ENCODE measurements at places on chromosomes 4 and X.

- DNase-seq = no peak
These were observed 64.3 kb upstream of the TLR2 start for GRCh38 chr4:153619811-153620210.

GRCh38 chr4:131054489-131055019 lies 1958.6 kb downstream of the C4orf33 start:
- no peak for DNase-seq

DNA sequence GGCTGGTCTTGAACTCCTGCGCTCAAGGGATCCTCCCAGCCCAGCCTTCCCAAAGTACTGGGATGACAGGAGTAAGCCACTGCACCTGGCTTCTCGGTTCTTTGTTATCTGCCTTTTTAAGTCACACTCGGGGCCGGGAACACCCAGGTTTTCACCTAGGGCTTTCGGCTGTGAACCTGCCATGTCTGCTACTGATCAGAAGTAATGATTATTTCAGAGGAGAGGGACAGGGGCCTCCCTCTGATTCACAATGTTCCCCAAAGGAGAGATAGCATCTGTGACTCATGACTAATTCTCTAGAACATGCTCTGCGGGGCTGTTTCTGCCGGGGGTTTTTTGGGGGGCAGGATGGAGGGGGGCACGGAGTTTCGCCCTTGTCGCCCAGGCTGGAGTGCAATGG lies 26.9 kb downstream of the CRLF2 start:
- no peak for DNase-seq

GRCh38 chr4:62871078-62871477 lies 1538.2 kb downstream of the TECRL start:
- no peak for DNase-seq

DNA sequence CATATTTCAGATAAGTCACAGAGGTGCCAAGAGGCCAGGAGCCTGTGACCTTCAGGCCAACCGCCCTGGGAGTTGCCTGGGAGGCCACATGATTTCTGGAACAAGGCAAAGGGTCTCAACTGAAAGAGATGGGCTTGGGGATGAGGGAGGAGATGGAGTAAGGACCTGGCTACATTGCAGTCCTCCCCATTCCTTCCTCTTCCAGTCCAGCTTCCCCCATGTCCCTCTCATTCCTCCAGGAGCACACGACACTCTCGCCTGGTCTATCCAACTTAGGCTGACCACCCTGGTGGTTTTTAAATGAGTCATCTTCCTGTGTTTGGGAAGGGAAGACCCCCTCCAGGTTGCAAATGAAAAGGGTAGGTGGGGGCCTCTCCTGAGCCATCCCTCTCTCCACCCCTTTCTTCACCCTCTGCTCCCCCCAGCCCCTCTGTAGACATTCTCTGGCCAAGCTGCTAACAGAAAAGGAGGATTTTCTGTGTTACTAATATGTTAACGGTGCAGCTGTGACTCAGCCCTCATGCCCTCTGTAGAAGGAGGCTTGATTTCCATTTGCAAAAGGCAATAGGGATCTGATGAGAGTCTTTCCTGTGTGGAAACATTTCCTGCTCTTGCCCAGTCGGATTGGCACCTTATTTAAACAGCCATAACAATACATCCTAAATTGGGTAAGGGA lies 79.2 kb downstream of the RTL5 start:
- no peak for DNase-seq

DNA sequence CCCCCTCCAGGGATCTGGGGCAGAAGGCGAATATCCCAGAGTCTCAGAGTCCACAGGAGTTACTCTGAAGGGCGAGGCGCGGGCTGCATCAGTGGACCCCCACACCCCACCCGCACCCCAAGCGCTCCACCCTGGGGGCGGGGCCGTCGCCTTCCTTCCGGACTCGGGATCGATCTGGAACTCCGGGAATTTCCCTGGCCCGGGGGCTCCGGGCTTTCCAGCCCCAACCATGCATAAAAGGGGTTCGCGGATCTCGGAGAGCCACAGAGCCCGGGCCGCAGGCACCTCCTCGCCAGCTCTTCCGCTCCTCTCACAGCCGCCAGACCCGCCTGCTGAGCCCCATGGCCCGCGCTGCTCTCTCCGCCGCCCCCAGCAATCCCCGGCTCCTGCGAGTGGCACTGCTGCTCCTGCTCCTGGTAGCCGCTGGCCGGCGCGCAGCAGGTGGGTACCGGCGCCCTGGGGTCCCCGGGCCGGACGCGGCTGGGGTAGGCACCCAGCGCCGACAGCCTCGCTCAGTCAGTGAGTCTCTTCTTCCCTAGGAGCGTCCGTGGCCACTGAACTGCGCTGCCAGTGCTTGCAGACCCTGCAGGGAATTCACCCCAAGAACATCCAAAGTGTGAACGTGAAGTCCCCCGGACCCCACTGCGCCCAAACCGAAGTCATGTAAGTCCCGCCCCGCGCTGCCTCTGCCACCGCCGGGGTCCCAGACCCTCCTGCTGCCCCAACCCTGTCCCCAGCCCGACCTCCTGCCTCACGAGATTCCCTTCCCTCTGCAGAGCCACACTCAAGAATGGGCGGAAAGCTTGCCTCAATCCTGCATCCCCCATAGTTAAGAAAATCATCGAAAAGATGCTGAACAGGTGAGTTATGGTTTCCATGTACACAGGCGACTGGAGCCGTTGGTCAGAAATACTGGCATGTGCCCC lies at the start of gene CXCL1:
Gene CXCL1, plus strand, starts transcription at position 264 of the 926 bp plus-strand sequence. Its CDS starts 78 bp downstream, at position 342.
- DNase-seq = no peak

DNA sequence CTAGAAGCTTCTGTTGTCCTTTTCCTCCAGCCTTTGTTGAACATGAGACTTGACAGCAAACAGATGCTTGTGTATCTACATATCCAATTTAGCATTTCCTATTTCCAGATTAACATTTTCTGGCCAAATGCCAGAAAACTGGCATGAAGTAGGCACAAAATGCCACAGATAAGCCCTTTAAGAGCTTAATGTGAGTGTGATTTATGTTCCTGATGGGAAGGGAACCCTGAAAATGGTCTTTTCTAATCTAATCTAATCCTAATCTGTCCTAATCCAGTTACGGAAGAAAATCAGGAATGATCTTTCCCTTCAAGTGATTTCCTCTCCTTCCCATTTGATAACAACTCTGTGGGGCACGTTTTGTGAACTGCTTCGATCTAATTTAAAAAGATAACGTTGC lies 133.0 kb upstream of the C1QTNF7 start:
- DNase-seq = no peak

- DNase-seq = no peak
These were observed 5.2 kb upstream of the RPGR start for GRCh38 chrX:38332505-38332904.

- no peak for DNase-seq
These were observed 614.0 kb upstream of the LCORL start for GRCh38 chr4:18635531-18635930.

GRCh38 chr4:184475096-184475461 lies 729 bp upstream of the IRF2 start:
- DNase-seq = no peak

- no peak for DNase-seq
These were observed 108.6 kb downstream of the CENPC start for GRCh38 chr4:67436742-67437141.

DNA sequence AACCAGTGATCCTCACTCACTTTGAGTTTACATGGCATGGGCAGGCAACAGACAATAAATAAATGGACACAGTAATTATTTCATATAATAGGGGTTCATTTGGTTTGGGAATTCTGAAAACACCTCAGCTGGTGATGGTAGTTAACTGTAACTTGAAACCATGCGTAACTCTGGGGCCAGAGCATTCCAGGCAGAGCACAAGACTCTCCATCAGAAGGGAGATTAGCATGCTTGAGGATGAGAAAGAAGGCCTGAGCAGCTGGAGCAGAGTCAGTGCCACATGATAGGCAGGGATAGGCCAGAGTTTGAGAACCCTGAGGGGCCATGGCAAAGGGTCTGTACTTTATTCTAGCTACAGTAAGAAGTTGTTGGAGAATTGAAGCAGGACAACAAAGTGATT lies 56.3 kb upstream of the CXCL8 start:
- DNase-seq = no peak

- no peak for DNase-seq
These were observed 94.7 kb upstream of the DIPK2B start for GRCh38 chrX:45295259-45295986.

GRCh38 chr4:5791654-5792053 lies 80.7 kb downstream of the EVC start:
- no peak for DNase-seq

DNA sequence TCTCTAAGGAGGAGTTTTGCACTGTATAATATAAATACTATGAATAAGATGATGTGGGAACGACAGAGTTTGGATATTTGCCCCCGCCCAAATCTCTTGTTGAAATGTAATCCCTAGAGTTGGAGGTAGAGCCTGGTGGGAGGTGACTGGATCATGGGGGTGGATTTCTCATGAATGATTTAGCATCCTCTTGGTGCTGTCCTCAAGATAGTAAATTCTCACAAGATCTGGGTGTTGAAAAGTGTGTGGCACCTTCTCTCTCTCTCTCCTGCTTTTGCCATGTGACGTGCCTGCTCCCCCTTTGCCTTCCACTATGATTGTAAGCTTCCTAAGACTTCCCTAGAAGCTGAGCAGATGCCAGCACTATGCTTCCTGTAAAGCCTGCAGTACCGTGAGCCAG lies 241.6 kb upstream of the ETNPPL start:
- no peak for DNase-seq

GRCh38 chrX:39008549-39008948 lies 207.3 kb downstream of the MID1IP1 start:
- DNase-seq = no peak

DNA sequence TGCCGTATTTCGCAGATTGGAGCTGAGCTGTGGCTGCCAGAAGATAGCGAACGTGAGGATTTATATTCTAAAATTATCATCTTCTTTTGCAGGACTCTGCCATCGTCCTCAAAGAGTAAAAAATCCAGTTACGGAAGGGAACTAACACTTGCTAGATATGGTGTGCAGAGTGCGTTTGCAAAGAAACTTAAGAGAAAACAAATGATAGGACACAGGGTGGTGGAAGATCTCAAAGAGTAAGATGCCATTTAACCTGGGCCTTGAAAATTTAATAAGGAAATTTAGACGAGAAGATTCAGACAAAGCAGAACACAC lies 566 bp downstream of the LARP7 start:
- no peak for DNase-seq

DNA sequence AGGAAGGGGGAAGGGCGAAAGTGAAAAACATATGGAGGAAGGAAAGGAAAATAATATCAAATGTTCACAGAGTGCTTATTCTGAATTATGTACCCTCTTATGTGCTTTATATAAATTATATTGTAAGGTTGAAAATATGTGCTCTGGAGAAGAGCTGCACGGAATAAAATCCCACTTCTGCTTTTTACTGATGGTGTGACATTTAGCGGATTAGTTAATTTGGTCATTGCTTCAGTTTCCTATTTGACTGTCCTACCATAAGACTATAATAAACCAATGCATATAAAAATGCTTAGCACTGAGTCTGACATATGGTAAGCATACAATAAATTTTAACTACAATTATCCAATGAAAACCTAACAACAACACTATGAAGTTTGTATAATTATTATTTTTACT lies 86.2 kb downstream of the NPFFR2 start:
- DNase-seq = no peak

- DNase-seq = no peak
These were observed 11.9 kb downstream of the SH3D19 start for GRCh38 chr4:151313306-151314009.

GRCh38 chr4:171846232-171846631 lies 33.0 kb downstream of the GALNTL6 start:
- DNase-seq = no peak

DNA sequence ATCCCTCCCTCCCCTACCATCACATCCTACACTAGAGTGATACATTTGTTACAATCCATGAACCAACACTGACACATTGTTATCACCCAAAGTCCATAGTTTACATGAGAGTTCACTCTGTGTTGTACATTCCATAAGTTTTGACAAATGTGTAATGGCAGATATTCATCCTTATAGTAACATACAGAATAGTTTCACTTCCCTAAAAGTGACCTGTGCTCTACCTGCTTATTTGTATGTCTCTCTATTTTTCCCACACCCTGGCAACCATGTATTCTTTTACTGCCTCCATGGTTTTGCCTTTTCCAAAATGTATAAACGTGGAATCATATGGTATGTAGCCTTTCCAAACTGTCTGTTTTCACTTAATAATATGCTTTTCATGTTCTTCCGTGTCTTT lies 42.2 kb upstream of the HPGD start:
- no peak for DNase-seq

DNA sequence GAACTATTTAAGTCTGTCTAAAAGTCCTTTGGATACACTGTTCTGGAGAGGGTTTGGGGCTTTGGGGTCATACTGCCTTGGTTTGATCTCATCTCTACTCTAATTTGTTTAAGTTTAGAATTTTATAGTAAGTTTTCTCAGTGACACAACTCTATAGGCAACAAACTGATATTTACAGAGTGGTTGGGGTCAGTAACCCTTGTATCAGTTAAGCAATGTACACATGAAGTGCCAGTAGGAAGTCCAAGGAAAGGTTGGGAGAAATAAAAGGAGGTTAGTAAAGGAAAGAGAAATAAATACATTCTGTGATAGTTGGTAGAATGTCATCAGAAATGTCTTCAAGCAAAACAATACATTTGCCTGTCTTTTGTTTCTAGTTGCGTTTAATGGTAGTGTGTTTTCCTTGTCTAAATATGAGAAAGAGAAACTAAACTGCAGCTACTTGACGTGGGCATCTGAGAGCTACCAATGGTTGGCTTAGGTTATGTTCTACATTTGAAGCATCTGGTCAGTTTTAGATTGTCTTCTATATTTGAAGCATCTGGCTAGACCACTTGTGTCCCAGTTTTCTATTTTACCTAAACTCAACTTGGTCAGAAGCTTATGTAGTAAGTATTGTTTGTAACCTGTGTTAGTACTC lies 6.9 kb downstream of the ATP7A start:
- no peak for DNase-seq

GRCh38 chr4:82733636-82734035 lies 65.0 kb downstream of the SCD5 start:
- no peak for DNase-seq

- no peak for DNase-seq
These were observed 9.5 kb upstream of the CXCL8 start for GRCh38 chr4:73730867-73731266.

- DNase-seq = no peak
These were observed 4.9 kb downstream of the PRDM8 start for GRCh38 chr4:80202190-80202711.

- no peak for DNase-seq
These were observed 92.3 kb upstream of the MAD2L1 start for GRCh38 chr4:120158841-120159463.

DNA sequence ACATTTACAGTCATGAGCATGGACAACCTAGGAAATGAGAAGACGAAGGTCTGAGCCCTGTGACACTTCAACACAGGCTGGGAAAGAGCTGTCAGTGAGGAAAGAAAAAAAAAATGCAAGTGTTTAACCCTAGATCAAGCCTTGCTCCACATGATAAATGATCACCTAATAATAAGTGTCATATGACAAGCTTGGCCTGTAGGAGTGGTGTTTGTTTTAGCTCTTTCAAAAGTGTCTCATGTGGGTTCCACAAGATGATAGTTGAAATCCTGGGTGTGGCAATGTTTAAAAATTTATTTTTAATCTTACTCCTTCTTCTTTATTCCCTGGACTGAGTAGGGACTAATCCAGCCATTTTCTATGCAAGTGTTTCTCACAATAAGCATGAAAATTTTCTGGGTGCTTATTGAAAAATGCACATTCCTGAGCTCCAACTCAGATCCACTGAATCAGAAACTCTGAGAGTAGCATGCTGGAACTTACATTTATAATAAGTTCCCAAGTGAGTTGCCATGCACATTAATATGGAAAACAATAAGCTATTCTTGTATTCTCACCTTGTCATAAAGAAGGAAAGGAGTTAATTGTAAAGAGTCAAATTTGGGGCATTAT lies 138.3 kb downstream of the AREG start:
- no peak for DNase-seq

GRCh38 chr4:125321709-125322365 lies 7.1 kb downstream of the FAT4 start:
- DNase-seq = no peak

All from cerebellar nuclear complex (tissue), 1 donor.